Thoracic aorta (tissue), 2 donors: ENCODE measurements at places on chromosomes 2 and 18. TPM values are rescaled to one million over a fixed set of nuclear protein-coding genes. Genes with fewer than 3 reads are reported as not detected.
A peak's percentile ranks its signal among the peaks of the same experiment; 100 is the strongest.

TBC1D8 gene
- 62.0 TPM for total RNA-seq

GRCh38 chr2:50746526-50746925 is 285.4 kb downstream of the NRXN1 start:
- no peak overlapping the region for H3K27ac ChIP-seq
- H3K36me3 ChIP-seq, result no peaks in the 10 kb centered on the region
- peaks cover 4% of the 10 kb centered on the region for H3K4me1 ChIP-seq
- H3K27me3 ChIP-seq, result no peaks in the 10 kb centered on the region
- no peak for DNase-seq

GRCh38 chr2:37866171-37866934 is 58.7 kb upstream of the RMDN2 start:
- no peaks in the 10 kb centered on the region for H3K36me3 ChIP-seq
- no peak for DNase-seq
- H3K4me1 ChIP-seq, result peaks cover 5% of the 10 kb centered on the region
- H3K27me3 ChIP-seq, result no peaks in the 10 kb centered on the region

DNA sequence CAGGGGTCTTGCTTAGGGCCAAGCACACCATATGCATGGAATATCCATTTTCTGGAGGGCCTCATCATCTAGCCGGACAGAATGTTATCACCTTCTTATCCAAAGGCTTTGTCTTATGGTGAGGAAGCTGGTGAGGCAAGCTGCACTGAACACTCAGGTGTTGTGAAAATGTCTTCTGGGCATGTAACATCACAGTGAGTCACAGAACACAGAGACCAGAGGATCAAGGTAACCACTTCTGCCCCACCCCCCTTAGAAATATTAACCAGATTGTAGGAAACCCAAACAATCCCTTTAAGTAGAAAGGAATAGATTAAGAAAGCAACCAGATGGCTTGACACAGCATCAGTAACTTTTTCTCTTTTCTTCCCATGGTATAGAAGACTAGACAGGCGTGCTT is 51.1 kb downstream of the MYO5B start:
- H3K4me1 ChIP-seq, result peaks cover 15% of the 10 kb centered on the region
- DNase-seq, result no peak
- no peaks in the 10 kb centered on the region for H3K27me3 ChIP-seq
- H3K36me3 ChIP-seq, result no peaks in the 10 kb centered on the region
- H3K4me3 ChIP-seq, result no peak overlapping the region

SIX3 gene
- total RNA-seq, result not detected

DOK1 gene
- total RNA-seq, result 17.6 TPM

NAGK gene
- 125 TPM for total RNA-seq

DNA sequence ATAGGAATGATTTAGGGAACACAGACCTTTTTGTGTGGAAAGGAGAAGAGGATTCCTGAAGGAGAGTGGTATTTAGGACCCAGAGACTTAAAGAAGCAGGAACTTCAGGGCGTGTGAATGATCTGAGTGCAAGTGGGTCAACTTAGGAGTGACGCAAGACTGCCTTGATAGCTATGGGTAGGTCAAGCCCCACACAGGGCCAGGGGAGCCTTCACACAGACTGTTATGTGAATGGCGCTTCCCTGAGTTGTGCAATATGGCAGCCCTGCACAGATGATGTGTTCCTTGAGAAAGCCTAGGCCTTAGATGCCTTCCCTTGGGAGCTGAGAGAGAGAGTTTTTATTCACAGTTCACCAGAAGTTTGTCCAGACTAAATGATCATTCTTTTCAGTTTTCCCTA is 47.1 kb upstream of the IGFBP5 start:
- no peaks in the 10 kb centered on the region for H3K27me3 ChIP-seq
- H3K27ac ChIP-seq, result no peak overlapping the region
- H3K4me1 ChIP-seq, result no peaks in the 10 kb centered on the region
- DNase-seq, result no peak

GRCh38 chr18:75125382-75126331 is 83.3 kb downstream of the PTGR3 start:
- H3K4me1 ChIP-seq, result no peaks in the 10 kb centered on the region
- no peaks in the 10 kb centered on the region for H3K27me3 ChIP-seq
- no peaks in the 10 kb centered on the region for H3K36me3 ChIP-seq
- no peak overlapping the region for H3K27ac ChIP-seq
- peak overlapping the region; percentile 27 for H3K4me3 ChIP-seq

DNA sequence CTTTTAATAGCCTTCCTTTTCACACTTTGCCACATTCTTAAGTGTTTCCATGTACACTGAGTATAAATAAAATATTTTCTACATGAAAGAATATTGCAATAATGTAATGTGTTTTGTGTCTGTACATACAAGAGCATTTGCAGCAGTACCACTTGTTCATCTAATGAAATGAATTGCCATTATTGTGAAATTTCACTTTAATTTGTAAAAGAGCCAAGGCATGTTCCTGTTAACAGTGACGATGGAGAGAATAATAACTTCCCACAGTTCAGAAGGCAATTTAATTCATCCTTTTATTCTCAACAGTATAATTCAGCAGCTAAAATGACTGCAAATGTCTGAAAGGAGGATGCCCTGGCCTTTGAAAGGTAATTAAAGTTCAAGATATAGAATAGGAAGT is 853.9 kb downstream of the LRRTM4 start:
- no peaks in the 10 kb centered on the region for H3K4me1 ChIP-seq
- no peaks in the 10 kb centered on the region for H3K27me3 ChIP-seq

- no peak for DNase-seq
- no peak overlapping the region for H3K27ac ChIP-seq
- peaks cover 3% of the 10 kb centered on the region for H3K36me3 ChIP-seq
- H3K27me3 ChIP-seq, result no peaks in the 10 kb centered on the region
Observed at GRCh38 chr18:79315596-79315995, 80.1 kb upstream of the NFATC1 start.

- no peak overlapping the region for H3K4me3 ChIP-seq
- H3K36me3 ChIP-seq, result peaks cover 8% of the 10 kb centered on the region
- no peaks in the 10 kb centered on the region for H3K27me3 ChIP-seq
- DNase-seq, result no peak
Observed at GRCh38 chr2:15547115-15547876, 13.8 kb downstream of the NBAS start.

- no peaks in the 10 kb centered on the region for H3K36me3 ChIP-seq
- no peak overlapping the region for H3K4me3 ChIP-seq
- DNase-seq, result no peak
- peaks cover 24% of the 10 kb centered on the region for H3K4me1 ChIP-seq
- H3K27me3 ChIP-seq, result no peaks in the 10 kb centered on the region
Observed at GRCh38 chr2:207255565-207256470, 90.1 kb upstream of the KLF7 start.

DNA sequence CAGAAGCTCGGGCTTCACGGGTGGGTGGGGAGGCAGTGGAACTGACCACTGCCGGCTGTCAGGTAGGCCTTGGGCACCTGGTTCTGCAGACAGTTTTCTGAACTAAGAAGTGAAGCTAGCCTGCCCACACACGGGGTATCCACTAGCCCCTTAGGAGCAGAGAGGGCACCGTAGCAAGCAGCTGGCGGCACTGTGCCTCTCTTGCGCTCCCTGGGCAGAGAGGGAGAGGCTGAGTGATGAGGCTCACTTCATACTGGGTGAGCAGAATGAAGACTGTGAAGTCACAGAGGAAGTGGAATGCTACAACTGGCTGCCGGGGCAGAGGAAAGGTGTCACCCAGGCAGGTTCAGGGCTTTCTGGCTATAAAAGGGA is 753 bp downstream of the ITPRIPL1 start:
- H3K36me3 ChIP-seq, result no peaks in the 10 kb centered on the region
- H3K27me3 ChIP-seq, result no peaks in the 10 kb centered on the region
- no peak overlapping the region for H3K27ac ChIP-seq
- no peak for DNase-seq

- H3K27me3 ChIP-seq, result no peaks in the 10 kb centered on the region
- no peak overlapping the region for H3K4me3 ChIP-seq
- DNase-seq, result no peak
- no peak overlapping the region for H3K27ac ChIP-seq
- no peaks in the 10 kb centered on the region for H3K36me3 ChIP-seq
- no peaks in the 10 kb centered on the region for H3K4me1 ChIP-seq
Observed at GRCh38 chr2:130776550-130776949, 21.2 kb downstream of the AMER3 start.

GRCh38 chr2:153476491-153476815 is 2.1 kb downstream of the RPRM start:
- no peak for DNase-seq
- peaks cover 24% of the 10 kb centered on the region for H3K4me1 ChIP-seq
- no peaks in the 10 kb centered on the region for H3K36me3 ChIP-seq
- H3K27ac ChIP-seq, result no peak overlapping the region
- H3K27me3 ChIP-seq, result no peaks in the 10 kb centered on the region

GRCh38 chr18:23200756-23201155 is 65.5 kb downstream of the CABLES1 start:
- peaks cover 32% of the 10 kb centered on the region for H3K4me1 ChIP-seq
- H3K36me3 ChIP-seq, result no peaks in the 10 kb centered on the region
- no peaks in the 10 kb centered on the region for H3K27me3 ChIP-seq
- H3K27ac ChIP-seq, result no peak overlapping the region
- H3K4me3 ChIP-seq, result no peak overlapping the region
- no peak for DNase-seq

- DNase-seq, result no peak
- no peaks in the 10 kb centered on the region for H3K27me3 ChIP-seq
- H3K36me3 ChIP-seq, result peaks cover 9% of the 10 kb centered on the region
- no peak overlapping the region for H3K4me3 ChIP-seq
Observed at GRCh38 chr2:69499966-69500365, 62.7 kb upstream of the NFU1 start.

DNA sequence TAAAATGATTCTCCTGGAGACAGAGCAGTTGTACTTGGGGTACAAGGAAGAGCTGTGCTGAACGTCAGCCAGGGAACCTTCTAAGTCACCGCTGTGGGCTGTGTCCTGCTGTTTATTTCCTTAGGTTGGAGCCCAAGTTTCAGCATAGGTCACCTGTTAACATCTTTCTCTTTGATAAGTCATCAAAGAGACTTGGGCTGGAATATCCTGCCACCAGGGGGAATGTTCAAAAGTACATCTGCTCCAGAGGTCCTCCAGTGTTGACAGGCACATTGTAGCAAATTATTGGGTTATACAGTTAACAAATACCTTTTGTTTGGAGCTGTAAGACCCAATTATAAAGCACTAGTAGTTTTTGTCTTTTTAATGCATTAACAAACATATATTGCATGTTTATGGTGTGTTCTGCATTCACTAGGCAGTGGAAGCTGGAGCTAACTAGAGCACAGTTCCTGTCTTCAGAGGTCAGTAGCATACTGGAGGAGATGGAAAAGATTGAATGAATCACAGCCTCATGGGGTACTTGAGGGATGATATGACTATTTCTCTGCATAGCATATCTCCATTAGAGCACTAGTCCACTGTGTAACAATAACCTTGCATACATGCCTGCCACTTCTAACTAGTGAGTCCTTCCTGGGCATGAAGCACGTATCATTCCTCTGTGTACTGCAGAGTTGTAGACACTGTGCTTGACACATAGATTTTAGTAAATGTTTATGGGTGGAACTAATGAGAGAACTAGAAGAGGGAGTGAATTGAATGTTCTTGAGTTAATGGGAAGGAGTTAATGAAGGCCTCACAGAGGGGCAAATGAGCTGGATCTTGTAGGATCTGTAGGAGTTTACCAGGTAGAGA is 182.1 kb downstream of the AGAP1 start:
- H3K4me3 ChIP-seq, result no peak overlapping the region
- no peaks in the 10 kb centered on the region for H3K36me3 ChIP-seq
- no peaks in the 10 kb centered on the region for H3K27me3 ChIP-seq

GRCh38 chr2:239143858-239144712 is 256.7 kb downstream of the HDAC4 start:
- no peak overlapping the region for H3K4me3 ChIP-seq
- no peak for DNase-seq
- H3K36me3 ChIP-seq, result peaks cover 16% of the 10 kb centered on the region

DNA sequence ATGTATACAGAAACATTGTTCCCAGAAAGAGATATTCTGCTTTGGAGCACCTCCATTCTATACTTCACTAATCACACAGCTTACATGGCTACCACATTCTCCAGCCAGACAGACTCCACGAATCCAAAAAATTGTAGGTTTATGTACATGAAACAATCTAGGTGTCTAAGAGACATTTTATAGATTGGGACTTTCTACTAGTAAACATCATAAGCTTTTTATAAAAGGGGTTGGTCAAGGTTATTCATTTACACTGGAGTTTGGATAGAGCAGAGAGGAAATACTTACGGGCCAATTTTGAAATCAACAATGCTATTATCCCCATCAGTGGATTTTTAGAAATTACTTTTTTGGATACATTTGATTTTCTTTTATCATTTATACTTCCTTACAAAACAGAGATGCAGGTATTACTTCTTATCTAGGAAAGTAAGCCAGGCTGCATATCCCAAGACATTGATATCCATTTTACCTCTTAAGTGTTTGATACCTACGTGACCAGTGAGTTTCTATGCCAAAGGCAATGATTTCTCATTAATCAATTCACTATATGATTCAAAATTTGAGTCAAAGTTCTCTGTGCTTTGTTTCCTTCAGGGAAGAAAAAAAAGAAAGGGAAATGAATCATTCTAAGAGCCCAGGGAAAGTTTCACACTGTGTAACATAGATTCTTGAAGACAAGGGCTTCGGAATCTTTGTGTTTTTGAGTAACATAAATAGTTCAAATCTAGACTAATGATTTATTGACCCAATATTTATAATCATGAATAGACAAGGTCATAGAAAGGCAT is 140.5 kb downstream of the PTH2R start:
- no peak overlapping the region for H3K27ac ChIP-seq
- no peaks in the 10 kb centered on the region for H3K36me3 ChIP-seq
- no peak overlapping the region for H3K4me3 ChIP-seq
- no peaks in the 10 kb centered on the region for H3K4me1 ChIP-seq
- no peak for DNase-seq

DNA sequence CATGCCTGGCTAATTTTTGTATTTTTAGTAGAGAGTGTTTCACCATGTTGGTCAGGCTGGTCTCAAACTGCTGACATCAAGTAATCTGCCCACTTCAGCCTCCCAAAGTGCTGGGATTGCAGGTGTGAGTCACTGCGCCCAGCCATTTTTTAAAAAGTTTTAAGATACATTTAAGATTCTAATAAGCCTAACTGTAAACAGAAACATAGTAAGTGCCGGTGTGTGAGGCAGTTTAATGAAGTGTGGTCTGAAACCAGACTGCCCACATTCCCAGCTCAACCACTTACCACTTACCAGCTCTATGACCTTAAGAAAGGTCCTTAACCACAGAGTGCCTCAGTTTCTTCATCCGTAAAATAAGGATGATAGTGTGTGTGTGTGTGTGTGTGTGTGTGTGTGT is 42.4 kb downstream of the TMEM237 start:
- H3K4me1 ChIP-seq, result no peaks in the 10 kb centered on the region
- no peak for DNase-seq
- H3K4me3 ChIP-seq, result no peak overlapping the region
- no peaks in the 10 kb centered on the region for H3K36me3 ChIP-seq
- H3K27me3 ChIP-seq, result no peaks in the 10 kb centered on the region

ARL4C gene
- total RNA-seq, result 22.9 TPM

MYO5B gene
- total RNA-seq, result 8.3 TPM

GRCh38 chr18:9109523-9109922 is 7.0 kb downstream of the NDUFV2 start:
- peaks cover 69% of the 10 kb centered on the region for H3K4me1 ChIP-seq
- H3K36me3 ChIP-seq, result no peaks in the 10 kb centered on the region
